Stimulated activated naive CD4-positive, alpha-beta T cell treated with Interleukin-2 at 50 U/mL for 16 hours (primary cell): ENCODE measurements at places on chromosomes 5 and 9.

- DNase-seq, result no peak
Observed at GRCh38 chr5:121915765-121916164, 46.0 kb upstream of the SRFBP1 start.

- DNase-seq, result no peak
Observed at GRCh38 chr9:15235658-15236057, 71.4 kb downstream of the TTC39B start.

DNA sequence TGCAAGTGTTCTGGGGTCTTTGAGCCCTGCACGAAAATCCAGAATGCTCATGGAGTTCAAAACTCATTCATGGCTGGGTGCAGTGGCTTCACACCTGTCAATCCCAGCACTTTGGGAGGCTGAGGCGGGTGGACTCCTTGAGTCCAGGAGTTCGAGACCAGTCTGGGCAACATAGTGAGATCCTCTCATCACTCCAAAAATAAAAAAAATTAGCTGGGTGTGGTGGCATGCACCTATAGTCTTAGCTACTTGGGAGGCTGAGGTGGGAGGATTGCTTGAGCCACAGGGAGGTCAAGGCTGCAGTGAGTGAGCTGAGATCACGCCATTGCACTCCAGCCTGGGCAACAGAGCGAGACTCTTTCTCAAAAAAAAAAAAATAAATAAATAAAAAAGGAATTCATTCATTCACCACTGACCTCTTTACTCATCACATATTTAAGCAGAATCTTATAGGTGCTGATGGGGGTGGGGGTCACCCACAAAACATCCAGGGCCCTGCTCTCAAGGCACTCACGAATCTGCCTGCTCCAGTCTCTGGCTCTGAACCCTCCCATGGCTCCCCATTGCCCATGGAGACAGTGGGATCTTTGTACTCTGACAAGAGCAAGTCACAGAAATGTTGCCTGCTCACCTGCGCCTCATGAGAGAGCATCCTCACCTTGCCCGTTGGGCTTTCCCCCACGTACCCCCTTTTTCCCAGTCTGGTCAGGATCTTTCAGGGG, 76.7 kb upstream of the IER5L start:
- no peak for DNase-seq

DNA sequence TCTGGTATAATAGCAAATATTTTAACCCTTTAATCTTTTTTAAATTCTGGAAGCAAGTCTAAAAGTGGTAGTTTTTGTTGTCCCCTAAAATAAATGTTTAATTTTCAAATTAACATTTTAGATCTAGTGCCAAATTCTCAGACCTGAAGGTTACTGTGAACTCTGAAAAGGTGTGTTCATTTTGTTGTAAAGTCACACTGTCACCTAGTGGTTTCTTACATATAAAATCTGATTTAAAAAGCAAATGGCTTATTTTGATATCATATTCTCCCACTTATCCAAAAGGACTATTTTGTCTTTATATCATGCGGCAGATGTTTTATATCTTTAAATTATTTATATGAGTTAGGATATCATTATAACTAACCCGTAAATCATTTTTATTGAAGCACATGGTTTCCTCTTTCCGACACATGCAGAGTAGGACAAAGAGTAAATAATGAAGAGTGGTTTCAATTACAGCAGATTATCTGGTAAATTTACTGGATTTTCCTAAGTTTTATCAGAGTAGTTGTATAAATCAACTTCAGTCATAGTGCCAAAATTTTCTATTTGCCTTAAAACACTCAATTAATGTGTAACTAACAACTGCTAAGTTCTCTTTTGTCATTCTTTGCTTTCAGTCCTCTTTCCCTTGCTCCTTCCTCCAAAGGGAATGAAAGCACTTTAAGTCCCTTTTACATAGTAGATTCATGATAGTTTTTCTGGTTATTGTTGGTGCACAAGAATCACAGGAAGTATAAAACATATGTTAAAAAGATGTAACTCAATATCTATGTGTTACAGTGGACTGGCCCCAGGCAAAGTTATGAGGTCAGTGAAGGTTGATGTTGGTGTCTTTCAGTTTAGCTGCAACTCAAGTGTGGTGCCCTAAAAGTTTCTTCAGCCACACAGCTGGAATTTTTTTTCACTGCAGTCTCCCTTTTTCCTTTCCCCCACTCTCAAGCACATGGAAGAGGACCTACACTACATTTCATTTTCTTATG, 189.6 kb downstream of the COX7C start:
- no peak for DNase-seq

DNA sequence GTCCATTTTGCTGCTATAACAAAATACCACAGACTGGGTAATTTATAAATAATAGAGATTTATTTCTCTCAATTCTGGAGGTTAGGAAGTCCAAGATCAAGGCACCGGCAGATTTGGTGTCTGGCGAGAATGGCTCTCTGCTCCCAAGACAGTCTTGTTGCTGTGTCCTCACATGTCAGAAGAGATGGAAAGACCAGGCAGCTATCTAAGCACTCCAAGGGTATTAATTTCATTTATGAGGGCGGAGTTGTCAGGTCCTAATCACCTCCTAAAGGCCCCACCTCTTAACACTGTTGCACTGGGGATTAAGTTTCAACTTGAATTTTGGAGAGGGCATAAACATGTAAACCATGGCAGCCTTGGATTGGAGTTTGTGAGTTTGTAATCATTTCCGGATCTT, 30.3 kb downstream of the ADCY2 start:
- DNase-seq, result no peak

DNA sequence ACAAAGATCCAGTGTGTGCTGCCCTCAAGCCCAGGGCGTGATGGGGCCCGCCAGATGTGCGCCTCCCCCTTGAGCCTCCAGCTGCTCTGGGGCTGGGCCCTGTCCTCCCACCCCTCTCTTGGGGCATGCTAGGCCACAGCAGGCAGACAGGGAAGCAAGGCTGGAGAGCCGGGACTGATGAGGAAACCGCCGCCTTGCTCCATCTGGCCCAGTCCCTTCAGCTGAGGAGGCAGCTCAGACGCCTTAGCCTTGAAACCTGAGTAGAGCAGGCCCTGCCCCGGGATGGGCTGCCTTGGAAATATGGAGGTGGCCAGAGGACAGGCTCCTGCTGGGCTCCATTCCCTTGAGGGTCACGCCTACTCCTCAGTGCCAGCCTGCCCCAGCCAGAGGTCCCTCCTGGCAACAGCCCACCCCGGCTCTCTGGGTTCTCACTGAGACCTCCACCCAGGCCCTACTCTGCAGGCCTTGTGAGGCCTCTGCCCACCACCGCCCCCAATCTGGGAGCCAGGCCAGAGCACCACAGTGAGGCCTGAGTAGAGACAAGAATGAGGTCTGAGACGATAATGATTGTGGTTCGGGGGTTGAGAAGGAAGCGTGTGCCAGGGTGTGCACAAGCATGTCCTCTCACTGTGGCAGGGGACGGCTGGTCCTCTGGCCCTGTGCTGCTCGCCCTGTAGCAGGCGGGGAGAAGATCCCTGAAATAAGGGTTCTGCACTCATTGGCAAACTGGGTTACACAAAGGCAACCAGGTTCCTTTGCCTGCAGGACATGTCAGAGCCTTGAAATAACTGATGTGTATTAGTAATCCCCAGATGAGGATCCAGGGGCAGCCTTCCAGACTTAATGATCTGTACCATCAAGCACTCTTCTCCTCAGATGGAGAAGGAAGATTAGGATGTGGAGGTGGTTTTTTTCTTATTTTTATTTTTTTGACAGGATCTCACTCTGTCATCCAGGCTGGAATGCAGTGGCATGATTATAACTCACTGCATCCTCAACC, 30.9 kb downstream of the CXXC5 start:
- DNase-seq, result no peak

- DNase-seq, result no peak
Observed at GRCh38 chr5:107675201-107675600, 4.5 kb upstream of the EFNA5 start.

GRCh38 chr5:39760385-39761198, 335.8 kb upstream of the DAB2 start:
- no peak for DNase-seq

GRCh38 chr5:167513381-167513780, 778.1 kb upstream of the WWC1 start:
- DNase-seq, result no peak

DNA sequence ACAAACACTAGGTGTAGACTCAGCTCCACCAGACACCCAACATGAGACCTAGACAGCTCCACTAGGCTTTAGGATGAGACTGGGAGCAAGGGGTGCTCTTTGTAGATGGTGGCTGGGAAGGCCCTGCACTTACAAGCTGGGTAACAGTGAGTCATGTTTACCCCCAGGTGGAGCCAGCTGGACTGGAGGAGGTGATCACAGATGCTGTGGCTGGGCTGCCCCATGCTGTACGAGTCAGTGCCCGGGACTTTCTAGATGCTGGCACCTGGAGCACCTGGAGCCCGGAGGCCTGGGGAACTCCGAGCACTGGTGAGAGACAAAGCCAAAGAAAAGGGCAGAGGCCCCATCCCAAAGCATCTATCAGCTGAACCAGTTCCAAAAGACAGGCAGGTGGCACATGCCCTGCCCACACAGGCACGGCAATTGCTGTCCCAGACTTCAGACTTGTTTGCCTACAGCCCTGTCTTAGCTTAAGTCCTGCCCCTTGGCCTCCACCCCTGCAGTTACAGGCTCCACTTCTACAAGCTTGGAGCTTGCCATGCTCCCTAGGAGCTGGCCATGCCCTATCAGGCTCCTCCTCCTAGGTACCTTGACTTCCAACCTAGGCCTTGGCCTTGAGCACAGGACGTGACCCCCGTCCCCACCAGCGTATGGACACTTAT, 2.7 kb downstream of the CCL27 start:
- DNase-seq, result no peak

- DNase-seq, result no peak
Observed at GRCh38 chr9:74277532-74277931, 219.6 kb upstream of the RORB start.

GRCh38 chr5:59333416-59333815, 560.1 kb downstream of the PDE4D start:
- no peak for DNase-seq

DNA sequence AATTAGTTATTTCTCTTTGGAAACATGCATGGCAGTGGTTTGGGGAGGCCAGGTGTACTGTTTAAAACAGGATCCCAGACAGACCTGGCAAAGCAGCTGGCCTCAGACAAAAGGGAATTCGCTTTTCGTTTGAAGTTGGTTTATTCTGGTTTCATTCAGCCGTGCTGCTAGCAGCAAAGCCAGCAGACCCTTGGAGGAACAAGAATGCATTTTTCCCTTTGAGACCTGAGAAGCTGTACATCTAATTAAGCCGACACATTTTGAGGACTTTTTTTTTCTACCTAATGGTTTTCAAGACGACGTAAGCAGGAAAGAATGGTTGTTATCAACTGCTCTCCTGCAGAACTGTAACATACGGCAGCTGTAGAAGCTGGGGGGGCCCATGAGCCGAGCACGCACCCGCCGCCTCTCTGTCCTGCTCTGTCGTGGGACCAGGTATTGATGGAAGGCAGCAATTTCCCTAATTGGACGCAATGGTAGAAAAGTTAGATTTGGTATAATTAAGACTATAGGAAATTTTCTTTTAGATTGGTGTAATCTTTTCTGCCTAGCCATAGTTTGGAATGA, 13.6 kb downstream of the PLEKHG4B start:
- DNase-seq, result no peak
